ENCODE measurements at places on chromosomes 13 and 19. TPM values are rescaled to one million over a fixed set of nuclear protein-coding genes. Genes with fewer than 3 reads are reported as not detected.
A peak's percentile ranks its signal among the peaks of the same experiment; 100 is the strongest.

DNA sequence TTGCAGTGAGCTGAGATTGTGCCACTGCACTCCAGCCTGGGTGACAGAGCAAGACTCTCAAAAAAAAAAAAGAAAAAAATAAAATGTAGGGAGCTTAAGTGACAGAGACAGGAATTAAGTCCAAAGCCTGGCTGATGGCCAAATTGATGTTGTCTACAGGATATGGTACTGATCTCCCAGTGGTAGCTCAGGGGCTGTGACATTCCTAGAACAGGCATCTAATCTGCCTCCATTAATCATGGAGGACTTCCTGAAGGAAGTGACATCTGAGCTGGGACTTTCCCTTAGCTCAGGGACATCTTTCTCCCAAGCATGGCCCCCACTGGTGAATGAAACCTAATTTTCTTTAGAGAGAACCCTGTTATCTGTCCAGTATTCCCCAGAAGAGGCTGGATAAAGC, 11.4 kb upstream of the EDDM13 start:
- no peak for DNase-seq

GRCh38 chr13:46721054-46721453, 75.9 kb downstream of the ESD start:
- DNase-seq: peak; percentile 11

DNA sequence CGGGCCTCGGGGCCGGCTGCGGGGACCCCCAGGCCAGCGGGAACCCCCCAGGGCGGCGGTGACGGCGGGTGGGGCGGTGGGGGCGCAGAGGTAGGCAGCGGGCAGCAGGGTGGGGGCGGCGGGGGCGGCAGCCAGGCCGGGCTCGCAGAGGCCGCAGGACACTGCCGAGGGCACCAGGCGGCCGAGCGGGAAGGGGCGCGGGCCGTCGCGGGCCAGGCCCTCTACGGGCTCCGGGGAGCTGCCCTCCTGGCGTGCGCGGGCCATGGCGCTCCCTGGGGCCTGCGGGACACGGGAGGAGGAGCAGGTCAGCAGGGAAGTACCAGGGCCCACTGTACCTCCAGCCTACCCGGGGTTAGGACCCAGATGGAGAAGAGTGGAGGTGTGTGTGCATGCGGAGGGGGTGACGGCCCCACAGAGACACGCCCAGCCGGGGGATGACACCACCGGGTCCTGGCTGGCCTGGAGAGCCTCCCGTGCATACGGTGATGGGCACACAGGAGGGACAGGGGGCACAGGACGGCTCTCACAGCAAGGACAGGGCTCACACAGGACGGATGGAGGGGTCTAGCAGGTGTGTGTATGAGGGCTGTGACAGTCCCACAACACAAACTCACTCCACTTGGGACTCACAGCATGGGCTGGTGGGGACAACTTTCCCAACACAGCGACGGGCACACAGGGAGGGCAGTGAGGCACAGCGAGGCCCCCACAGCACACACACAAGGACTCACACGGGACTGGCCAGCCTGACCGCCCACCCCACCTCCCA, 2.6 kb downstream of the BBC3 start:
- peak; percentile 26 for DNase-seq

GRCh38 chr13:39394796-39395678, 208.0 kb downstream of the LHFPL6 start:
- DNase-seq: no peak

DNA sequence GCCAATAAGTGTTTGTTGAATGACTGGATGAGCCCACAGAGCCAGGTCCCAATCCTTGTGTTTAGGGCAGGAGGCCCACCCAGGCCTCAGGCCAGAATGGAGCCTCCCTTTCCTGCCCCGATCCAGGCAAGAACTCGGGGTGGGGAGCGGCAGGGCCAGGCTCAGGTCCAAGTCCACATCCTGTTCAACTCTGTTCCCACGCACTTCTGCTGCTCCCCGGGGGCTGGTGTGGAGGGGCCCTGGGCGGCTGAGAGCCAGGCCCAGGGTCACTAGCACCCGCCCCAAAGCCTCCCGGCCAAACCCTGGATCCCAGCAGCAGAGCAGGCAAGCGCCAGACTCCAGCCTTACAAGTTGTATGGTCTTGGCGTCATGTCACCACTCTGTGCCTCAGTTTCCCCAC, 8.0 kb downstream of the ANGPTL8 start:
- DNase-seq: no peak

DNA sequence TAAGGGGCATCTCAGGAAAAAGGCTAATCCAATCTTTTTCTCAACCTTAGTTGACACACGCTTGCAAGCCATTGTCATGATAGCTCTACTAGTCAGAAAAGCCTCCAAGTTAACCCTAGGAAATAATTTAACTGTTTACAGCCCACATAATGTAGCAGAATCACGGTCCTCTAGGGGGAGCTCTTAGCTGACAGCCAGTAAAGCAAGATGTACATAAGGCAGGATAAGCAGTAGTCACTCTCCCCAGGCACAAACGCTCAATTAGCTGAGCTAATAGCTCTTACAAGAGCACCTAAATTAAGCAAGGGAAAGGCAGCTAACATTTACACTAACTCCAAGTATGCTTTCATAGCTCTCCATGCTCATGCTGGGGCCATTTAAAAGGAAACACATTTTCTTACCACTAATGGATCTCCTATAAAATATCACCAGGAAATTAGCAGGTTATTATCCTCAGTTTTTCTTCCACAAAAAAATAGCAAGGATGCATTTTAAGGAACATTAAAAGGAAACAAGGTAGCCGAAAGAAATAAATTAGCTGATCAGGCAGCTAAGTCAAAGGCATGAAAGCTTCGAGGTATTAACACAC, 33.7 kb upstream of the ZSCAN5A start:
- peak; percentile 7 for DNase-seq

DNA sequence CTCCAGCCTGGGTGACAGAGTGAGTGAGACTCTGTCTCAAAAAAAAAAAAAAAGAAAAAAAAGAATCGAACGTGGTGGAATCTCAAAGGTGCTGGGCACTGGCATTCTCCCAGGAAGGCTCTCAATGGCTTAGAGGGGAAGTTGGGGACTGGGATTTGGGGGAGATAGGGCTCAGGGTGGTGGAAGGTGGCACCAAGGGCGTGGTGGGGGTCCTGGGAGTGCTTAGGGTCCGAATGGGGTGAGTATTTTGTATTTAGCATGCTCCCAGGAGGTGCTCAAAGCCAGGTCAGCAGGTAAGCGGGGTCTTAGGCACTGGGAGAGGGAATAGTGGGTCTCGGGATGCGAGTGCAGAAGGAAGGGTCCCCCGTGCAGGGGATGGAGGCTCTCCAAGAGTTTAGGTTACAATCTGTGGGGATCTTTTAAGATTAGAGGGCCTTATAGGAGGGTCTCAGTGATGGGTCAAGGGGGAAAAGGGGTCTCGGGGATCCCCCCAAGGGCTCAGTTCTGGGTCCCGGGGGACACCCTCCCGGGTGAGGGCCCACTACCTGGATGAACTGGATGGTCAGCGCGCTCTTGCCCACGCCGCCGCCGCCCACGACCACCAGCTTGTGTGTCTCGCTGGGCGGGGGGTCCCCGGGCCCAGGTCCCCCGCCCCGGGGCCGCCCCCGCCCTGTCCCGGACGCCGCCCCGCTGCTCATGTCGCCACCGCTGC, 386 bp downstream of the RRAS start:
- no peak for DNase-seq

- DNase-seq: peak; percentile 28
These were observed 29.8 kb downstream of the DZIP1 start for GRCh38 chr13:95614641-95615245.

DNA sequence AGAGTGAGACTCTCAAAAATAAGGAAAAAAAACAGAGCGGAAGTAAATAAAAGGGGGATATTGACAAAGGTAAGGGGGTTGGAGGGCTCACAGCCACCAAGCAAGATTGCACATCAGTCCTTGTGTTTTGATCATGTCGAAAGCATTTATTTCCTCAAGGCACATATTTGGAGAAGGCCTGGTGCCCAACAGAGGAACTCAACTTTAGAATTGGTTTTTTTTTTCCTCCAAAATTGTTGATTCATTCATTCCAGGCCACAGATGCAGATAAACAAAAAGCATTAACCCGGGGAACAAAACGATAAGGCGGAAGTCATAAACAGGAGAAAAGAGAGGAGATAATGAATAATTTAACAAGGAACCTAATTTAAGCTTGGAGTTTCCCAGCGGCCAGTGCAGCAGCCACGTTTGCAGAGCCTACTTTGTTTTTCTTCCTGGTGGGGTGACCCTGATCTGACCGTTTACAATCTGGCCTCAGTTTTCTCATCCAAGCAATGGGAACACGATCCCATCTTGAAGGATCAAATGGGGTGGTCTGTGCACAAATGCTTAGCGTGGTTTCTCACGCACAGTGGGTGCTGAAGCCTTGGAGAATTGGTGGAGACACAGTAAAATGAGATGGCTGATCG, 2.1 kb upstream of the PTPRS start:
- DNase-seq: no peak

DNA sequence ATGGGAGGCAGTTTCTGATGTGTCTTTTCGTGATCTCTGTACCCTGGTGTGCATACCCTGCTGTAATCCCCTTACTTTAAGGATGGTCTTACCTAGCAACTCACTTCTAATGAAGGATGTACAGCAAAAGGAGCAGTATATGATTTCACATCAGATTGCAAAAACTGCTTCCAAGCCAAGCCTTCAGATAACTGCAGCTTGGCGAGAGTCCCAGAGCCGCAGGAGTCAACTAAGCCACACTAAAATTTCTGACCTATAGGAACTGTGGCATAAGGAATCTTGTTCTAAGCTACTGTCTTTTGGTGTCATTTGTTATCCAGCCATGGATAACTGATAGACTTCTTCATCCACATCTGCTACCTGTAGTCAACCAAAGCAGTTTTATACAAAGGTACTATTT, 496.7 kb downstream of the GPC6 start:
- DNase-seq: no peak

DNA sequence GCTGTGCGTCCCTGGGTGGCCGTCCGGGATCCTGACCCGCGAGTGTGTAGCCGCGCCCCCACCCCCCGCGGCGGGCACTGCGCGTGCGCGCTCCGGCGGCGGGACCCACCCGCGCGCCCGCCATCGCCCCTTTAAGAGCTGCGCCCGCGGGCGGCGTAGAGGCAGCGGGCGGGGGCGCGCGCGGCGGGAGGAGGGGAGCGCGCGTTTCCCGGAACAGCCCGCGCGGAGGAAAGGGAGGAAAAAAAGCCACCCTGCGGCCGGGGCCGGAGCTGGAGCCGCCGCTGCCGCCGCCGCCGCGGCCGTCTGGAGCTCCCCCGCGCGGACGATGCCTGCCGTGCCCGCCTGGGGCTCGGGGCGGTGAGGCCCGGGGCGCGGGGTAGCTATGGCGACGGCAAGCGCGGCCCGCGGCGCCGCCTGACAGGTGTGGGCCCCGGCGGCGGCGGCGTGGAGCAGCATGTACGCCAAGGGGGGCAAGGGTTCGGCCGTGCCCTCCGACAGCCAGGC, at the start of gene SSBP4:
Gene SSBP4, plus strand, starts transcription at position 204 of the 504 bp plus-strand sequence. Its CDS starts 251 bp downstream, at position 455.
- DNase-seq: peak; percentile 68

DNA sequence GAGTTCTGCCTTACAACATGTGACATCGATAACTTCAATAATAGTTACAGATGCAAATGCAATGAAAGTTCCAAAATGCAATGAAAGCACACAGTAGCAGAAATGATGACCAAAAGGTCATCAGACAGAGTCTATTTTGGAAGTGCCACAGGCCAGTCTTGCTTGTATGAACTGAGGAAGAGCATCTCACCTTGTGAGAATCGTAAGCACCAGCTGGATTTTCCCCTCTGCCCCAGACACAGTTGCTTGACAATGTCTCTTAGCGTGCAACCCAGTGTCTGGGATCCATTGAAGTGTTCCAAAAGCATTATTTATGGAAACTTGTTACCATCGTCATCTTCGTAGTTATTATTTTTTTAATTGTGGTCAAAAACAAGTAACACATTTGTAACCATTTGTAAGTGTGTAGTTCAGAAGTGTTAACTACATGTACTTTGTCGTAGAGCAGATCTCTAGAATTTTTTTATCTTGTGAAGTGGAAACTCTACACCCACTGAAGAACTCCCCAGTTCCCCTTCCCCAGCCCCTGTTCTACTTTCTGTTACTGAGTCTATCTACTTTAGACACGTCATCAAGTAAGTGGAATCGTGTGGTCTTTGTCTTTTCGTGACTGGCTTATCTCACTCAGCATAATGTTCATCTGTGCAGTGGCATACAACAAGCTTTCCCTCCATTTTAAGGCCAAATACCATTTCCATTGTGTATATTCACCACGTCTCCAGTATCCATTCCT, 170.0 kb upstream of the RNF113B start:
- no peak for DNase-seq

- DNase-seq: no peak
These were observed 39.5 kb downstream of the SERP2 start for GRCh38 chr13:44413095-44413494.

- DNase-seq: no peak
These were observed 18.1 kb downstream of the RCBTB2 start for GRCh38 chr13:48514793-48515192.

DNA sequence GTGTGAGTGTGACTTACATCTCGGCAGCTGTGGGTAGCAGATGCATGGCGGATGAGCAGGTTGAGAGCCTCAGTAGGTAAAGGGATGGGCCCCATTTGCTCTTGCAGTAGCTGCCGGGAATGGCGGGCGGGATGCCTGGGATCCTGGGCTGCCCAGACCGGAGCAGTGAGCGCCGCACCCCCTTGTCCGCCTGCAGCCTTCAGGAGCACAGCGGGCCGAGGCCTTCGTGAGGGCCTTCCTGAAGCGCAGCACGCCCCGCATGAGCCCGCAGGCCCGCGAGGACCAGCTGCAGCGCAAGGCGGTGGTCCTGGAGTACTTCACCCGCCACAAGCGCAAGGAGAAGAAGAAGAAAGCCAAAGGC, 4.1 kb downstream of the POP4 start:
- no peak for DNase-seq

- no peak for DNase-seq
These were observed 11.9 kb upstream of the WDR18 start for GRCh38 chr19:972281-972680.

DNA sequence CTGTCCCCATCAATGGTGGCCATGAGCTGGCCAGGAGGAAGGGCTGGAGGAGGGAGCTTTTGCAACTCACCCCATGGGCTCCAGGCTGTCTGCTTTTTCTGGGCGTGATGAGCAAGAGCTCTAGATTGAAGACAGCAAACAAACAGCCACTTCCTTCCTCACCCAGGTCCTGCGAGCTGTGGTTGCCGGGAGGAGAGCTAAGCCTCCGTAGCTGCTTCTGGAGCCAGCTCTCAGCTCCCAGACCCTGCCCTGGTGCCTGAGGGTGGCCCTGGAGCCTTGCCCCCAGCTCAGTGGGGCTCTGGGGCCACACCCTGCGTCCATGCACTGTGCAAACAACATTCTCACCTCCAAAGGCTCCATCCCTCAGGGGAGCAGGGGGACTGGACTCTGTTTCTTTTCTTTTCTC, 6.2 kb downstream of the MYO1F start:
- no peak for DNase-seq

GRCh38 chr19:6421075-6422014, 3.3 kb downstream of the KHSRP start:
- DNase-seq: no peak

Gene GPALPP1
- 20.2 TPM for total RNA-seq

Gene GRWD1
- total RNA-seq: 36.7 TPM

Gene ZIK1
- total RNA-seq: 0.66 TPM

Gene RFPL4AL1
- total RNA-seq: not detected

Gene ARID3A
- 17.4 TPM for total RNA-seq

Gene C2CD4C
- 0.33 TPM for total RNA-seq

Gene CGB2
- total RNA-seq: not detected

Gene IZUMO4
- total RNA-seq: 6.6 TPM

Gene C19orf73
- total RNA-seq: 2.0 TPM

Gene NCAN
- not detected for total RNA-seq

Gene NKPD1
- total RNA-seq: 1.8 TPM

Gene CYSLTR2
- total RNA-seq: not detected

Gene PTPRH
- total RNA-seq: not detected

Gene MUC16
- total RNA-seq: 0.17 TPM

Gene KL
- not detected for total RNA-seq
